ENCODE measurements at places on chromosomes 3 and 15. TPM values are rescaled to one million over a fixed set of nuclear protein-coding genes. Genes with fewer than 3 reads are reported as not detected.

The LSAMP gene
- 0.16 TPM for total RNA-seq

The ONECUT1 gene
- not detected for total RNA-seq

The FGF7 gene
- total RNA-seq = 7.1 TPM

The VILL gene
- total RNA-seq = 4.4 TPM

The CTXN2 gene
- total RNA-seq = not detected

The LOXL1 gene
- 206 TPM for total RNA-seq

The IMP3 gene
- total RNA-seq = 122 TPM

The GABRA5 gene
- 0.49 TPM for total RNA-seq

The HGD gene
- total RNA-seq = not detected

The FSTL1 gene
- 656 TPM for total RNA-seq

The DNASE1L3 gene
- not detected for total RNA-seq

The PCOLCE2 gene
- total RNA-seq = 205 TPM

The SEMA5B gene
- not detected for total RNA-seq

The KLHL25 gene
- 9.3 TPM for total RNA-seq

Data from MG63 (cell line).